ENCODE measurements at places on chromosomes 1 and 21. TPM values are rescaled to one million over a fixed set of nuclear protein-coding genes. Genes with fewer than 3 reads are reported as not detected.
A peak's percentile ranks its signal among the peaks of the same experiment; 100 is the strongest.

GRCh38 chr21:42311816-42312625, 3.2 kb downstream of the TFF3 start:
- DNase-seq = no peak

DNA sequence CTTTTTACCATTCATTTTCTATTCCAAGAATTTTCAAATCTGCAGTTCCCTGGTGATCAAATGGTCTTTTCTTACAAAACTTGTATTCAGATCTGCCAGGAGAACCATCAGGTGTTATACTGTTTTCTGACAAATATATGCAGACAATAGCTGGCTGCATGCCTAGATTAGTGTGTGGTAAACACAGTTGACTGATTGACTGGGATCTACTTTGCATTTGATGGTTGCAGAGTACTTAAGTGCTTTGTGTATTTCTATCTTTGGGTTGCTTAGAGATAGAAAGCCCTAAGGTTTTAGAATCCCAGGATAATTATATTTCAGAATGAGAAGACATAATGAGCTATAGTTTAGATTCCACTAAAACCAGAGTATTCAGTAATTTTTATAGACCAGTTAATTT, 102.0 kb upstream of the CHODL start:
- no peak for DNase-seq

DNA sequence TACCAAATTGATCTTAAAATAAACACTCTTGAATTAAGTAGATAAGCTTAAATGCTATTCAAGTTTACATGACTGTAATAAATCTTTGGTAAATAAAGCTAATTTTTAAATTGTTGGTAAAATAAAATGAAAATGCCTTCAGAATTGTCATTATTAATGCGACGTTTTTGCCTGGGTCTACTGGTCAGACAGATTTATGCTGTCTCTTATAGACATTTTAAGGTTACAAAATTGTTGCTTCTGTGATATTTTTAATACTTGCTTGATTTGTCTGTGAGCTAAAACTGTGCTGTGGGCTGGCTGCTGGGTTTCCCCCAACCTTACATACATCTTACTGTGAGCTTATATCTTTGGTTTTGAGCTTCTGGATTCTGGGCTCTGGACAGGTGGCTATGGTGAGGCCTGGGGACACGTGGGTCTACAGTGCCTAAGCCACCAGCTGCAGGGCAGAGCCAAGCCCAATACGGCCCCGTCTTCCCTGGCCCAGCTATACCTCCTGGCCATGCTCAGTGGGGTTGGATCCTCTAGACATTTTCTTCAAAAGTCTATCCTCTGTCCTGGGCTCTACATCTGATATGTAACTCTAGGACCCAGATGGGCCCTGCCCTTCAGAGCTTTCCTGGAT, 81.4 kb downstream of the ETS2 start:
- no peak for DNase-seq

GRCh38 chr1:108976658-108977057, 13.4 kb upstream of the CLCC1 start:
- no peak for DNase-seq

- DNase-seq = no peak
Measured at GRCh38 chr1:2374252-2375155, 16.9 kb downstream of the MORN1 start.

- DNase-seq = no peak
Measured at GRCh38 chr1:248752161-248753028, 3.2 kb downstream of the LYPD8 start.

DNA sequence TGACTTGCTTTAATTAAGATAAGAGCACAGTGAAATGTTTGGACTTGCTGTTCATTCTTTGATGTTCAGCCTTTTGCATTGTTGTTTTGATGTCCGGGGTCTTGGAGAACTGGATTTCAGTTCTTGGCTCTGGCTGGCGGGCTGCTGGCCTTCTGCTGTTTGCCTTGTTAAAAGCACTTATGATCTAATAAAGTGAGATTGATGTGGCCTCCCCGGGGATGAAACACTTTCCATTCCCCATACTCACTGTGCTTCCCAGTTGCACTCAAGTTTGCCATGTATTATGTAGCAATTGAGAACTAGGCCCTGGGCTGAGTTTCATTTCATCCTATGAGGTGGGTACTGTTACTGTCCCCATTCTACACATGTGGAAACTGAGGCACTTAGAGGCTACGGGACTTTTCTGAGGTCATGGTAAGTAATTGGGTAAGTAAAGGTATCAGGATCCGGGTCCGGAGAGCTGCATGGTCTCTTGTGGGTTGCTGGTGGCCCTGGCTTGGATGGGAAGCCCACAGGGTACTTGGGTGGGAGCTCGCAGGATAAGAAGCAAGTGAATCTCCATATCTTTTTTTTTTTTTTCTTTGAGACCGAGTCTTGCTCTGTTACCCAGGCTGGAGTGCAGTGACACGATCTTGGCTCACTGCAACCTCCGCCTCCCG, 127.7 kb upstream of the ZBTB40 start:
- no peak for DNase-seq

GRCh38 chr1:13830616-13831280, 130.8 kb downstream of the PRDM2 start:
- no peak for DNase-seq

- DNase-seq = no peak
Measured at GRCh38 chr1:204990059-204990664, 52.9 kb upstream of the CNTN2 start.

- DNase-seq = peak; percentile 28
Measured at GRCh38 chr1:23576338-23577055, 17.2 kb upstream of the ID3 start.

SPOCD1 gene
- 9.7 TPM for total RNA-seq

ATAD3C gene
- not detected for total RNA-seq

CYP4X1 gene
- not detected for total RNA-seq

NHLH1 gene
- total RNA-seq = 0.51 TPM
